ENCODE measurements at places on chromosomes 7 and 10. TPM values are rescaled to one million over a fixed set of nuclear protein-coding genes. Genes with fewer than 3 reads are reported as not detected.

The UBE2D4 gene
- total RNA-seq, result 6.2 TPM

The CFAP58 gene
- total RNA-seq, result 0.34 TPM

The TAS2R4 gene
- 1.4 TPM for total RNA-seq

The CUZD1 gene
- 3.0 TPM for total RNA-seq

The CTTNBP2 gene
- not detected for total RNA-seq

The C10orf95 gene
- total RNA-seq, result 0.54 TPM

All from activated naive CD8-positive, alpha-beta T cell treated with anti-CD3 and anti-CD28 coated beads, Interleukin-2, amount 10 ng/mL, durations not matched to agents 7 days and 5 days (primary cell).